ENCODE measurements at places on chromosomes 13 and 19. TPM values are rescaled to one million over a fixed set of nuclear protein-coding genes. Genes with fewer than 3 reads are reported as not detected.

- no peaks in the 10 kb centered on the region for H3K4me1 ChIP-seq
- no peaks in the 10 kb centered on the region for H3K36me3 ChIP-seq
- no peaks in the 10 kb centered on the region for H3K27me3 ChIP-seq
- no peak overlapping the region for H3K4me3 ChIP-seq
- no peak for DNase-seq
Observed at GRCh38 chr19:33394723-33395560, 21.4 kb downstream of the CEBPG start.

GRCh38 chr13:102399791-102400674 is 1.8 kb downstream of the FGF14 start:
- H3K27me3 ChIP-seq = peaks cover 51% of the 10 kb centered on the region
- H3K27ac ChIP-seq = no peak overlapping the region
- peaks cover 1% of the 10 kb centered on the region for H3K36me3 ChIP-seq
- no peak for DNase-seq
- peaks cover 34% of the 10 kb centered on the region for H3K4me1 ChIP-seq
- peak overlapping the region; percentile 74 for H3K4me3 ChIP-seq

ZNF320 gene
- total RNA-seq = 11.0 TPM

ZNF132 gene
- 3.5 TPM for total RNA-seq

CRX gene
- not detected for total RNA-seq

GPR12 gene
- not detected for total RNA-seq

- H3K4me3 ChIP-seq = no peak overlapping the region
- no peak for DNase-seq
- H3K36me3 ChIP-seq = no peaks in the 10 kb centered on the region
- no peak overlapping the region for H3K27ac ChIP-seq
Observed at GRCh38 chr13:24998433-24998832, 97.5 kb upstream of the PABPC3 start.

GRCh38 chr19:50428772-50429463 is 3.8 kb upstream of the MYBPC2 start:
- H3K27me3 ChIP-seq = peaks cover 13% of the 10 kb centered on the region
- H3K36me3 ChIP-seq = no peaks in the 10 kb centered on the region
- DNase-seq = no peak
- no peak overlapping the region for H3K27ac ChIP-seq

DNA sequence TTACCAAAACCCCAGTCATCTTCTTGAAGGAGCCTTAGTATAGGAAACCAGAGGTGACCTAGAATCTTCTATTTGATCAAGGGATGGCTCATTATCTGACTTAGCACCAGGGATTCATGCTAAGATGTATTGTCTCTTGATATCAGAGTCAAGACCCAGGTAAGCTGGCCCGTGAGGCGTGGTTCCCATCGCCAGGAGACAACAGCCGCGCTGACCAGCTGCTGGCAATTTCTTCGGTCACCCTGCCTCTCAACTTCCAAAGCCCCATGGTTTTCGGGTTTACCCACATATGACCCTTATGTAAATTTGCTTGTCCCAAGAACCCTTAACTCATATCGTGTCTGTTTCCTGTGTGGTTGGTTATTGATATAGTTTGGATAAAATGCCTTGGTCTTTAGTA is 77.7 kb upstream of the VSTM2B start:
- no peak overlapping the region for H3K27ac ChIP-seq
- no peak overlapping the region for H3K4me3 ChIP-seq
- H3K4me1 ChIP-seq = no peaks in the 10 kb centered on the region
- no peaks in the 10 kb centered on the region for H3K27me3 ChIP-seq
- no peaks in the 10 kb centered on the region for H3K36me3 ChIP-seq

CEACAM7 gene
- total RNA-seq = not detected

FUT1 gene
- total RNA-seq = 0.54 TPM

SHISA7 gene
- total RNA-seq = not detected

SIGLEC12 gene
- total RNA-seq = 0.54 TPM

- H3K4me1 ChIP-seq = no peaks in the 10 kb centered on the region
- DNase-seq = no peak
- no peaks in the 10 kb centered on the region for H3K27me3 ChIP-seq
Observed at GRCh38 chr13:32159137-32159869, 127.7 kb downstream of the FRY start.

NUP62 gene
- 238 TPM for total RNA-seq

C19orf47 gene
- 28.1 TPM for total RNA-seq

DNA sequence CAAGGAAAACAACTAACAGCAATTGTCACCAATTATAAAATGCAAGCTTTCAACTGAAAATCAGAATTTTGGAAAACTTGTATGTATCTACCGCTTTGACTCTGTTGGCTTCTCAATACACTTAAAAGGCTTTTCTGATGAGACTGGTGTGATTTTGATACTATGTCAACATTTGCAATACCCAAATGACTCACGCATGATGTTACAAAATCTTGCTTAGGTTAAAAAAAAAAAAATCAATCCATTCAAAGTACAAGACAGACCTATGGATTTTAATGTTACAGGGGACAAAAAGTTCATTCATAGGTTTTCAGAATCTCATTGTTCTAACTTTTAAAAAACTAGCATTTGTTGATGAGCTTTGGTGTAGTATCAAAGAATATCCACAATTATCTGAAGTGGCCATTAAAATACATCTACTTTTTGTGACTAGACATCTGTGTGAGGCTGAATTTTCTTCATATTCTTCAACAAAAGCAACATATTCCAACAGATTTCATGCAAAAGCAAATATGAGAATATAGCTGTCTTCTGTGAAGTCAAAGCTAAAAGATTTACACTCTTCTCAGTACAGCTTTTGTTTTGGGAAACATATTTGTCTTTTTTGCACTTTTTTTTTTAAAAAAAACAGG is 10.7 kb downstream of the ELF1 start:
- peak overlapping the region; percentile 61 for H3K4me3 ChIP-seq
- DNase-seq = no peak
- peaks cover 25% of the 10 kb centered on the region for H3K36me3 ChIP-seq
- peaks cover 73% of the 10 kb centered on the region for H3K4me1 ChIP-seq
- H3K27me3 ChIP-seq = no peaks in the 10 kb centered on the region

GRCh38 chr13:28704282-28704681 is 14.5 kb downstream of the SLC46A3 start:
- H3K4me1 ChIP-seq = peaks cover 12% of the 10 kb centered on the region
- no peak for DNase-seq
- peaks cover 17% of the 10 kb centered on the region for H3K36me3 ChIP-seq
- H3K4me3 ChIP-seq = no peak overlapping the region

DNA sequence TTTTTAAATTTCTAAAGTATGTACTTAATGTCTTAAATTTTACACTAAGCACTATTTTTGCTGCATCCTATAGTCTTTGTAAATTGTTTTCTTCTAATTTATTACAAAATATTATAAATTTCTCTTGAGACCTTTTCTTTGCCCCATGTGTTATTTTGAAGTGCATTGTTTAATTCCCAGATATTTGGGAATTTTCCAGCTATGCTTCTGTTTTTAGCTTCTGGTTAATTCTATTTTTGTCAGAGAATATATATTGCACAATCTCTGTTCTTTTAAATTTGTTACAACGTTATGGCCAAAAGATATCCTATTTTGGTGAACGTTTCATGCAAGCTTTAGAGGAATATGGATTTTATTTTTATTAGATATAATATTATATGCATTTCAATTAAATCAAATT is 917.4 kb upstream of the MIR17HG start:
- H3K27ac ChIP-seq = no peak overlapping the region
- no peak overlapping the region for H3K4me3 ChIP-seq
- no peaks in the 10 kb centered on the region for H3K36me3 ChIP-seq
- DNase-seq = no peak
- H3K4me1 ChIP-seq = no peaks in the 10 kb centered on the region
- no peaks in the 10 kb centered on the region for H3K27me3 ChIP-seq

DNA sequence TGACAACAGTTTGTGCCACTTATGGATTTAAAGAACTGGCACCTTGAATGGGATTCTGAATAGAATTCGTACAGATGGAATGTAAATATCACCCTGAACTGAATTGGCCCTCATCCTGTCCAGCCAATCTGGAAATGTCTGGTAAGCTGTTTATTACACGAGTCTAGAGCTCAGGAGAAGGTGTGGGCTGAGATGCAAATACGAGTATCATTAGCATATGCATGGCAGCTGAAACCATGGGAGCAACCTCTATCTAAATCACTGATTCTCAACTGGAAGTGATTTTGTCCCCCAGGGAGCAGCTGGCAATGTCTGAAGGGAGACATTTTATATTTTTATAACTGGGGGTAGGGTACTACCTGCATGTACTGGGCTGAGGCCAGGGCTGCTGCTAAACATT is 15.6 kb upstream of the VWA8 start:
- H3K4me1 ChIP-seq = peaks cover 16% of the 10 kb centered on the region
- H3K27ac ChIP-seq = no peak overlapping the region

GRCh38 chr19:38425810-38426466 is at the start of gene RASGRP4:
TSS of gene RASGRP4 (minus strand) at chr19:38426219. CDS start at chr19:38426091, 128 bp downstream.
- H3K27ac ChIP-seq = peak within 1 kb of the TSS; percentile 90
- H3K27me3 ChIP-seq = peaks cover 2% of the 10 kb centered on the region
- H3K4me1 ChIP-seq = peaks cover 32% of the 10 kb centered on the region
- no peak for DNase-seq
- peak within 1 kb of the TSS; percentile 51 for H3K4me3 ChIP-seq

DNA sequence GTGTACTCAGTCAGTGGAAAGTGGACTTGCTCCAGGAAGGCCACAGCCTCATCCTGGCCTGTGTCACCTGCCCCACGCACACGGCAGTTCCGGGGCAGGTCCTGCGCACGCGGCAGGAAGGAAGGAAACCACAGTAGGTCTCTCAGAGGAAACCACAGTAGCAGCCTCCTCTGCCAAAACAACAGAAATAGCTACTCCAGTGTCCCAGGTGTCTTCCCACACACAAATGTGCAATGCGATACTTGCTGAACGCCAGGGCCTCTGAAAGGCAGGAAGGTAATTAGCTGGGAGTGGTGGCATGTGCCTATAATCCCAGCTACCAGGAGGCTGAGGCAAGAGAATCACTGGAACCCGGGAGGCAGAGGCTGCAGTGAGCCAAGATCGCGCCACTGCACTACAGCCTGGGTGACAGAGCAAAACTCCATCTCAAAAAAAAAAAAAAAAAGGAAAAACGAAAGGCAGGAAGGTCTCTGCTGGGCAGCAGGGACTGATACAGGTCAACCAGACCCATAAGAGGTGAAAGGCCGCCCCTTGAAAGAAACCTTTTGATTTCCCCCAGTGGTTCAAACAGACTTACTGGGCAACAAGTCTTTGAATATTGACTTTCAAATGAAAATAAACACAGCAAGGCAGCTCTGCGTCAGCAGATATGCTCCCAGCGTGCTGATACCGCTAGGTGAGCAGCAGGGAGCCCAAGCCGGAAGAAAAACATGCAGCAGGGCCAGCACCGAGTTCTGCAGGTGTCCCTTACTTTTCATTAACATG is 49.5 kb downstream of the CRYL1 start:
- peak overlapping the region; percentile 66 for H3K4me3 ChIP-seq
- peaks cover 35% of the 10 kb centered on the region for H3K4me1 ChIP-seq
- peak; percentile 64 for DNase-seq
- H3K27ac ChIP-seq = peak overlapping the region; percentile 89

PNPLA6 gene
- 131 TPM for total RNA-seq

- no peaks in the 10 kb centered on the region for H3K4me1 ChIP-seq
- H3K4me3 ChIP-seq = no peak overlapping the region
Observed at GRCh38 chr13:60663788-60664187, 266.8 kb downstream of the TDRD3 start.

DNA sequence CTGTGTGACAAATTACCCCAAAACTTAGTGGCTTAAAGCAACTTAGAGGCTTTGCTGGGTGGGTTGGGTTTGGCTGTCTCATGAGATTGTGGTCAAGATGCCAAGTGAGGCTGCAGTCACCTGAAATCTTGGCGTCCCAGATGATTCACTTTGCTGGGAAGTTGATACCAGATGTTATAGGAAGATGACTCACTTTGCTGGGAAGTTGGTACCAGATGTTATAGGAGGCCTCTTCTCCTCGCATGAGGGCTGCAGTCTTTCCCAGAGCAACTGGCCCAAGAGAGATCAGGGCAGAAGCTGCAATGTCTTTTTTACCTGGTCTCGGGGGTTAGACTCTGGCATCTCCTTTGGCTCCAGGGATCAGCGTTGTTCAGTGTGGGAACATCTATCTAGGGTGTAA is 16.8 kb downstream of the TEX29 start:
- H3K27me3 ChIP-seq = no peaks in the 10 kb centered on the region
- DNase-seq = no peak
- no peak overlapping the region for H3K27ac ChIP-seq
- no peak overlapping the region for H3K4me3 ChIP-seq
- H3K4me1 ChIP-seq = no peaks in the 10 kb centered on the region

GRCh38 chr19:1752009-1752756 is 1.1 kb upstream of the ONECUT3 start:
- H3K4me3 ChIP-seq = no peak overlapping the region
- H3K36me3 ChIP-seq = peaks cover 2% of the 10 kb centered on the region
- DNase-seq = no peak
- H3K27me3 ChIP-seq = peaks cover 54% of the 10 kb centered on the region

- H3K4me1 ChIP-seq = peaks cover 24% of the 10 kb centered on the region
- H3K27ac ChIP-seq = no peak overlapping the region
- no peak for DNase-seq
Observed at GRCh38 chr13:30730526-30730925, 4.8 kb upstream of the ALOX5AP start.

ERICH6B gene
- not detected for total RNA-seq

KLK2 gene
- not detected for total RNA-seq

- H3K4me3 ChIP-seq = no peak overlapping the region
- DNase-seq = no peak
- H3K36me3 ChIP-seq = peaks cover 5% of the 10 kb centered on the region
- H3K27me3 ChIP-seq = peaks cover 1% of the 10 kb centered on the region
- H3K4me1 ChIP-seq = no peaks in the 10 kb centered on the region
Observed at GRCh38 chr13:33111414-33112110, 95.3 kb downstream of the KL start.

- peaks cover 2% of the 10 kb centered on the region for H3K36me3 ChIP-seq
- peaks cover 54% of the 10 kb centered on the region for H3K27me3 ChIP-seq
- DNase-seq = no peak
- peaks cover 9% of the 10 kb centered on the region for H3K4me1 ChIP-seq
Observed at GRCh38 chr19:4580961-4581665, 21.6 kb upstream of the SEMA6B start.

Data from activated T-helper 1 cell treated with anti-CD3 and anti-CD28 coated beads, Interleukin-12 subunit alpha, Interleukin-12 subunit beta, Interleukin-2, Interleukin-4 antibody, amounts not matched to agents 30 ng/mL and 10 ng/mL and 1 ng/mL, durations not matched to agents 14 hours and 24 hours and 36 hours (primary cell).